ENCODE measurements at places on chromosomes 7 and 10.

- DNase-seq: no peak
Observed at GRCh38 chr10:116699049-116699448, 43.3 kb downstream of the HSPA12A start.

DNA sequence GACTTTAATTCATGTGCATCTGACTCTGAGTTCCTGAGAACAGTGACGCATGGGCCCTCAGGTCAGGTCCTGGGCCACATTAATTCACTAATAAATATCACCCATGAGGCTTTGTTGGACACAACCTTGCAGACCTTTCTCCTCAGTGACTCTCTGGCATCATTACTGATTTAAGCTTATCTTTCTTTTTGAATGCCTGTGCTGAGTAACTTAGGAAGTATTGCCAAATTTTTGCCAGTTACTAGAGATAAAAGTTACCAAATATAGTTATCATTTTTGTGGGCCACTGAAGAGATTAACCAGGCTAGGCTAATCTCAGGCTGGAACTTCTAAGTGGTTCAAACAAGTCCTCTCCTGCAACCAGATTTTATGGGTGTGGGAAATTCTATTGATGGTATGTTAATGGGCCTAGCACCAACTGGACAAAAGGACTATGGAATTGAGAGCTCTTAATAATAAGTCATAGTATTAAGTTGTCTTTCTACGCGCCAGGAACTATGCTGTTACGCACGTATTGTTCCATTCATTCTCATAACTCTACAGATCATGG is 28.8 kb upstream of the PRTFDC1 start:
- DNase-seq: no peak

DNA sequence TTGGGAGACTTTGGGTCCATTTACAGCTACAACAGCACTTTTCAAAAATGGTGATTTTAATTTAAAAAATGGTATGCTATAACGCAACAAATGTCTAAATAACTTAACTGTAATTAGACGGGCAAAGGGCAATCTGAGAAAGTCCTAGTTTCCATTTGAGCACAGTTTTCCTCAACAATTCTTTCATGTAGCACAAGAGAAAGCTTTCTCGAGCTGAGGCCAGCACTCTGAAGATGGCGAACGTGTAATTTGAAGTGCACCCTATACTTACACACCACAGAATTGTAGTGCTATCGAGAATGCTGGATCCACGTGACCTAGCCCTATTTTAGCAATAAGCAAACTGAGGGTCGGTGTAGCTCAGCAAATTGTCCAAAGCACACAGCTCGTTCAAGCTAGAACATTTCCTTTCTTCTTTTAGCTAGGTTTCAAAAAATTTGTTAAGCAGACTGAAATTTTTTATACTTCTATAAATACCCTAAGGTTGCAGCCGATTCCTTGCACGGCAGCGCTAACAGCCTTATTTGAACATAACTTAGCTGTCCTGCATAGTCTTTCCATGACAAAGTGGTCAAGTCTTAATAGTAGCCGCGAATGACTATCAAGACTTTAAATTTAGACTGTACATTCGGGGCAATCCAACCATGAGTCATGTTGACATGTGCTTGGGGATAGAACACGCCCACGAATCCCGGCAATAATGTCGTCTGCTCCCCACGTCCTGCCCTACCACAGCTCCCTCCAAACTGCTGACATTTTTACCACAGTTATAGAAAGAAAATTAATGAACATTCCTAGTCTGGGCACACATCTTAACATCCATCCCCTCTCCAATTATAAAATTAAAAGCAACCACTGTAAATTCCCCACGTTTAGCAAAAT is 10.0 kb downstream of the KLF6 start:
- DNase-seq: no peak

GRCh38 chr10:99172128-99172738 is 63.4 kb downstream of the HPSE2 start:
- no peak for DNase-seq

DNA sequence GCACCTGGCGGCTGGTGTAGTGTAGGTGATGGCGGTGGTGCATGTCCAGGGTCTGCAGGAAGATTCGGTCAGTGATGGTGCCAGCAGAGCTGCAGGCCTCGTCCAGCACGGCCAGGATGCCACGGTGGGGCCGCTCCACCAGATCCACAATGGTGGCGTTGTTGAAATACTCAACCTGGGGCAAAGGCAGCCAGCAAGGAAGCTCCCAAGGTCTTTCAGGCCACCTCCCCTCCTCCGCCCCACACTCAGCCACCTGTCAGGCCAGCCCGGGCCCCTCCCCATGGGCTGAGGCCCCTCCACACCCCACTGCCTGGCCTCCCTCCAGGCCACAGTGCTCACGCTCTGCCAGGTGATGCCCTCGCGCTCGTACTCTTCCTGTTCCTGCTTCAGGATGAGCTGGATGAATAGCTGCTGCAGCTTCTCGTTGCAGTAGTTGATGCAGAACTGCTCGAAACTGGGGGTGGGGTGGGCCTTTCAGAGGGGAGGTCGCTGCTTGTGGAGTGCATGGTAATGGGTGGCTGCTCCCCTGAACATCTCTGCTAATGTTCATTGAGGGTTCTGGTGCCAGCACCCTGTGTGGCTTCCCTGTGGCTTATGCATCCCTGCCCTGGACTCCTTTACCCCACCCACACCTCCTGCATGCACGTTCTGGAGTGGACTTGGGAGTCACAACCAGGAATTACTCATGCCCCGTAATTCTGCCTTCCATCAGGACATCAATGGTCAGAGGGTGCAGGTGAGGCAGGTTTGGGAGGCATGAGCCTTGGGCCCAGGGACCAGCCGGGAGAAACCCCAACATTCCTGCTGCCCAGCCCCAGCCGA is 8.9 kb downstream of the MYO1G start:
- no peak for DNase-seq

GRCh38 chr7:29915481-29916215 is 74.0 kb downstream of the SCRN1 start:
- DNase-seq: no peak

Data from NCI-H1048 (cell line).